ENCODE measurements at places on chromosomes 5 and 9.
A peak's percentile ranks its signal among the peaks of the same experiment; 100 is the strongest.

- DNase-seq, result no peak
Observed at GRCh38 chr5:83118976-83119375, 41.6 kb downstream of the XRCC4 start.

DNA sequence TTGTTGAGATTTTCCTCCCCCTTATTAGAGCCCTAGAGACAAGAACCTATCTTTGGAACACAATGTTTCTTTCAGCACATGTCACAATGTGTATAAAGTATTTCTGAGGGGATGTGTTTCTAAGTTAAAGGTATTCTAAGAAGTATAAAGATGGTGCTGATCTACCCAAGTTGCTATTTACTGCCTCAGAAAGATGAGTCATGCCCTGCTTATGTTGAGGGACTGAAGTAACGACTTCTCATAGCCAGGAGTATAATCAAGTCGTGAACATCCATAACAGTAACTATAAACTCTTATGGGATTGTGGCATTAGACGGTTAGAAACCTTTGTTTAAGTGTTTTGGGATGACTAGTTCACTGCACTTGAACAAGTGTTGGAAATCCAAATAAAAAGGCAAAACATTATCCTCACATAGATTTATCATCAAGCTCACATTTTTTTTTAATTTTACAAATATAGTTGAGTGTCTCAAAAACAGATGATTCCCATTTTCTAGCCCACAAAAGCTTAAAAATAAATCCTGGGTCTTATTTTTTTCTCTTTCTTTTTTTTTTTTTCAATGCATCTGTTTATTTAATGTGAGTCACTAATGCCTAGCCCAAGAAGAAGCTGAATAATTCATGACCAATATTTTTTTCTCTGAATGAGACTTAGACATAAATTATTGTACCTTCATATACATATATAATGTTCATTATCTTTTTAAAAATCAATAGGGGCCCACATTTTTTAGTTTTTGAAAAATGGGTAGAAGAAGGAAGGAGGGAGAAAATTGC, 12.2 kb upstream of the TMEM252 start:
- DNase-seq, result no peak

GRCh38 chr9:87535817-87536539, 38.3 kb downstream of the DAPK1 start:
- DNase-seq, result no peak

DNA sequence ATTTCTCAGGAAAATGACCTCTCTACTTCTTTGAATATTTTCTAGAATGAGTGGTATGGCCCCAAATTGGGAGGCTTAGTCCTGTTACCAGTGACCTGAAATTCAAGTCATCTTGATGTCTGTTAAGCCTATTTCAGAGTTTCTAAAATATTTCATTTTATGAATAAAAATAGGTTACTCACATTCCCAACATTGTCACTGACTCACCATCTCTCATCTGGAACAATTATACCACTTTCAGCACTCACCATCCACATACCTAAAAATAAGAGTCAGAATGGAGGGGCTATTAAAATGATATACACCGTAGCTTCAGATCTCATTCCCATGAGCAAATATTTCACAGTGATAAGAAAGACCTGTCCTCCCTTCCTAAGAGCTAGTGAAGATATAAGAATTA, 71.8 kb downstream of the KIAA1958 start:
- DNase-seq, result no peak

DNA sequence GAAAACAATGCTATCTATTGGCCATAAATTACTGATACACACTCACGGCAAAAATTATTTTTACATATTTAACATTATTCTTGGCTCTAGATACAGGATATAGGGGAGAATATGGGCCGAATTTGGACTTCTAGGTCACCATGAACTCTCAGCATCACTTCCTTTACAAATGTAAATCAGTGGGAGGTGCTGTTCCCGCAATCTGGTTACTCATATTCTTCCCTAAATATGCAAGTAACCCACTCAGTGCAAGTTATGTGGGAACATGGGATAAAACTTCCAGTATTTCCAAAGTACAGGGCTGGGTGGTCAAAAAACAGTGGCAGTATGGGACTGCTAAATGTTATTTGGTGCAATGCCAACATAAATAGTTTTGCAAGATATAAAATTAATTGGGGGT, 145.6 kb downstream of the PPP2R2B start:
- DNase-seq, result no peak

DNA sequence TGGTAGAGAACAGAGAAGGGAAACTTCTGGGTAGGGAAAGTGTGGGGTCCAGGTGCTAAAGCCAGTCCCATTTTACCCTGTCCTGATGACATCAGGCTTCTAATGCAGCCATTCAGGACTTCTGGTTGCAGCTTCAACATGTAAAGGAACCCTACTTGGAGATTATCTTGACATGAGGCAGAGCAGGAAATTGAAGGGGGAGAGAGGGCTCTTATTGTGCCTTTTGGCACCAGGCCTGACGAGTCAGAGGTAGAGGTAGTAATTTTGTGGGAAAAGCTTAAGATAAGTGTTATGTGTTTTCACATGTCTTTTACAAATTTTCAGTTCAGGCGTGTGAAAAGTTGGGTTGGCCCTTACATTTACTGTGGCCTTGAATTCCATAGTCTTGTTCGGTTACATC, 102.4 kb upstream of the APC start:
- no peak for DNase-seq

DNA sequence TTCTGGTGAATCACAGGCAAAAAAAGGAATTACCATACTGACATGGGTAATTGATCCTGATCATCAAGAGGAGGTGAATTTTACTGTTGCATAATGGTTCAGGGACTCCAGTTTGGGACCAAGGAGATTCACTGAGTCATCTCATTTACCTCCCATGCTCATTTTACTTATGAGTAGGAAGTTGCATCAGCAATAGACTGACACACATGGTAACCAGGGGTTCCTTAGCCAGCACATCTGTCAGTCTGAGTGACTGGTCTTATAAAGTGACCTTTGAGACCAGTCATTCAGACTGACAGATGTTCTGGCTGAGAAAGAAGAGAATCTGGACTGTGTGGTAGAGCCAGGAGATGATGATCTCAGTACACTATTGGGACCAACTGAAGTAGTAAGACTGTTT, 384.6 kb upstream of the CD180 start:
- DNase-seq, result no peak

DNA sequence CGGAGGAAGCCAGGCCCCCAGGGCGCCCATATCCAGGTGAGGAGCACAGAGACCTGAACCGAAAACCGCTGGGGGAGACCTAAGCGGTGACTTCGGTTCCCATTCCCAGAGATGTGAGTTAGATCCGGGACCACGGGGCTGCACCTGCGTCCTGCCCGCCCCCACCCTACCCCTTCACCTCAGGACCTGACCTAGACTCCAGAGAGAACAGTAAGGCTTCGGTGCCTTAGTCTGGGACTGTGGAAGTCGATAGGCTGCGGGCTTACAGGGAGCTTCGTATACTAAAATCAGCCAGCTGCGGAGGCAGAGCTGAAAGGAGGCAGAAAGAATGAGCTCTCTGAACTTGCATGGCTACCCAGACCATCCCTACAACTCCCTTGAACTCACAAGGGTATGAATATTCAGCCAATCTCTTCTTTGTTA, 518 bp upstream of the FAM13B start:
- DNase-seq, result peak; percentile 66

DNA sequence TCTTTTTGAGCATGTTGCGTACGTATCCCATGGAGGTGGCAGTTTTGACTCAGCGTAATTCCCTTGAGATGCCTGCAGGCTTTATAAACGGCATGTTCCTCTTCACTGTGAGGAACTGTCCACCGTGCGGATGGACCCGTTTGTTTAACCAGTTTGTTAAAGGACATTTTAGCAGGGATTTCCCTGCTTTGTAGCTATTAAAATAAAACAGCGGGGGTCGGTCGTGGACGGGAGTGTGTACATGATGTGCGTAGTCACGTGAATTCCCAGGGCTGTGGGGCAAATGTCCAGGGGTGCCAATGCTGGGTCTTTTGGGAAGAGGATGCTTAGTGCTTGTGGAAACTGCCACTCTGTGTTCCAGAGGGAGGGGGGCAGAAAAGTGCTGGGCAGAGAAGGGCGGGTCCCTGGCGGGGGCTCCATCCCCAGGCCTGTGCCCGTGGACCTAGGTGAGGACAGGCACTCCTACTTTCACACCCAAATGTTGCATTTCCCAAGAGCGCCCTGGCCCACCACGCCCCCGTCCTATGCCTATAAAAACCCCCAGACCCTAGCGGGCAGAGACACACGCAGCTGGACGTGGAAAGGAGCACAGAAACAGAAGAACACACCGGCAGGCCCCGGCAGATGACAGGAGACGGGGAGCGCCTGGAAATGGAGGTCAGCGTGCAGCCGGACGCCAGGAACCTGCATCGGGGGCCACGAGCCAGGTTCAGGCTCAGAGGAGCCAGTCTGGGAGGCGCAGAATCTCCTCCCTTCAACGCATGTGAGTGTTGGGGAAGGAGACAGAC, 4.0 kb upstream of the TERT start:
- no peak for DNase-seq

DNA sequence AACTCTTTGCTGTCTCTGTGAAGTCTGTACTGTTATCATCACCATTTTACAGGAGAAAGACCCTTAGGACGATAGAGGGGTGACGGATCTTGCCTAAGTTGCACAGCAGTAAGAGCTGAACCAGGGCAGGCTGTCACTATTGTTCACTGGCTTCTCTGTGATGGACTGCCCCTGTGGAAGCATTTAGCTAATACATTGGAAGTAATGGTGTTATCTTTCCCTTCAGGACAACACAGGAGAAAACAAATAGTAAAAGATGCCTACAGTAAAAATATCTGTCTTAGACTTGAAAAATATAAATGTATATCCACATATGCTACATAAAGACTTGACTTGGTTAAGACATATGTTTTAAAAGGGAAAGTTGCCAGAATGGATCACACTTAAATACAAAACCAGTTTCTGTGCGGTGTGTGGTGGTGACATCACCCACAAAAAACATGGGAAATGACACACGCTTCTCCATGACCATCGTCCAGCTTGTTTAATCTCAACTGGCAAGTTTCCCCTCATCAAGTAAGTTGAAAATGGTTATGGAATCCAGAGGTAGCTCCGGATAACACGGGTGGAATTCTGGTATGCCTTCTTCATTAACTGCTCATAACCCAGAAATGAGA, 351.8 kb downstream of the EBF1 start:
- DNase-seq, result no peak
